ENCODE measurements at places on chromosomes 3 and 15. TPM values are rescaled to one million over a fixed set of nuclear protein-coding genes. Genes with fewer than 3 reads are reported as not detected.

Gene DOCK3
- total RNA-seq = 0.26 TPM

Gene ALDH1A2
- total RNA-seq = 0.79 TPM

Gene GRM7
- total RNA-seq = not detected

Gene AMIGO3
- not detected for total RNA-seq

Gene KIF23
- 7.3 TPM for total RNA-seq

Gene CPA3
- not detected for total RNA-seq

Gene SGO1
- under 0.01 TPM for total RNA-seq

Gene EPHB3
- total RNA-seq = 16.8 TPM

Gene SPTBN5
- 0.53 TPM for total RNA-seq

Gene DPH3
- 15.0 TPM for total RNA-seq

Gene BCL2A1
- total RNA-seq = 0.38 TPM

Gene ACOX2
- not detected for total RNA-seq

Gene FSIP1
- 28.8 TPM for total RNA-seq

Gene MPI
- total RNA-seq = 35.0 TPM

Gene SMAD6
- total RNA-seq = not detected

Gene CHRFAM7A
- 0.51 TPM for total RNA-seq

Gene UBXN7
- 11.8 TPM for total RNA-seq

Gene THOC7
- total RNA-seq = 38.8 TPM

Gene CPLX3
- not detected for total RNA-seq

Gene GOLGA8N
- total RNA-seq = 1.6 TPM

Gene PLA1A
- not detected for total RNA-seq

Gene CCDC66
- total RNA-seq = 22.3 TPM

Gene LINGO1
- total RNA-seq = not detected

Gene SLC6A20
- total RNA-seq = 0.13 TPM

Gene GPR87
- 64.5 TPM for total RNA-seq

Gene FGF12
- total RNA-seq = 0.13 TPM

Gene RAB6B
- under 0.01 TPM for total RNA-seq

Gene WDR93
- total RNA-seq = not detected

Gene ZDHHC19
- total RNA-seq = not detected

Gene NEK11
- 8.4 TPM for total RNA-seq

Gene MSL2
- 7.4 TPM for total RNA-seq

Gene UROC1
- not detected for total RNA-seq

Gene SLC4A7
- 96.6 TPM for total RNA-seq

All from bronchial epithelial cell (primary cell).